ENCODE measurements at places on chromosomes 2 and 18.

DNA sequence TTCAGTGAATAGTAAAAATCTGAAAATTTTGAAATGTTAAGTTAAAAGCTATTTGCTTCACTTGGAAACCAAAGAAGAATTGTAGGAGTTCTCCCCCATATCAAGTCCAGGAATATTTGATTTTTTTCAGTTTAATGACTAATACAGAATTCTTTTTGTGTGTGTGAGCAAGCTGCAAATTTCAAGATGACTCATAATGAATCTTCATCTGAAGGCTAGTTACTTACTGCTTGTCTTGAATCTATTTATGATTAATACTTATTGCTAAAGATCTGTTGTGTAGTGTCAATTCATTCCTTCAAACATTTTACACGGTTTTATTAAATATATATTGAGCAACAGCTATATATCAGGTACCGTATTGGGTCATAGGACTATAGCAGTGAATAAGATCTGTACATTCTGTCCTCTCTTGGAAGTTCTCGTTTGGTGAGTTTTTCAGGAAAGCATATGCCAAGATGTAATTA is 47.8 kb upstream of the CAVIN2 start:
- no peak for DNase-seq

DNA sequence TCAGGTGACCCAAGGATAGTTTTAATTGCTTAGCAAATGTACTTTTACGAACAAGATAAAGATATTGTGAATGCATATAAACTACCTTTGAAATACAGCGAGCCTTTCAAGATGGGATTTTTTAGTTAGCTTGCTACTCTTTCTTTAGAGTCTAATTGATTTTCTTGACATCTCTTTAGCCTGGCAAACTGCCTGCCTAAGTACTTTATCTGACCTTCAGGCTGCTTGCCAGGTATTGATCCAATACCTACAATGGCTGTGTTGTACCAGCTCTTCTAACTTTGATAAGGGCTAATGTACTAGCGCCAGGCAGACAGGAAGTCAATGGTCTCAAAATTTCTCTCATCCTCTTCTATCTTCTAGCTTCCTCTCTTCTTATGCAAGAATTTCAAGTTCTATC is 414.4 kb upstream of the ACVR2A start:
- no peak for DNase-seq

GRCh38 chr2:96207073-96207773 is 1.4 kb downstream of the STARD7 start:
- DNase-seq = no peak

DNA sequence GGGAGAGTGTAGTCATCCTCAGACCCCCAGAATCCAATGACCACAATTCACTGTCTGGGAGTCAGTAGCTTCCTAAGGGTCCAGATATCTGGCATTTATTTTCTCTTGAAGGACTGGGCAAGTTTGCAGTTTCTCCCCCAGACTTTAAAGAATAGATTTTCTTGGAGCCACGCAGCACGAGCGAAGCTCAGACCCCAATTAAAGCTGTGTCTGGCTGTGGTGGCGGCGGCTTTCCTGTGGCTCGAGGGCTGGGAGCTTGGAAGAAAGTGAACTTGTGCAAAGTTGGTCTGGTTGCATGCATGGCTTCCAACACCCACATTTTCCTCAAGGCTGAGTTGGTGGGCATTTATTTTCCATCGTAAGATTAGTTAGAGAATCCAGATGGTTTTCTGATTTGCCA is 105.0 kb downstream of the ACKR3 start:
- DNase-seq = no peak

GRCh38 chr2:229714080-229714735 is at the start of gene DNER:
DNER (minus strand) TSS chr2:229714555; CDS start chr2:229714423, 132 bp downstream.
- DNase-seq = peak; percentile 55

GRCh38 chr2:111222204-111222866 is 101.6 kb downstream of the BCL2L11 start:
- no peak for DNase-seq

GRCh38 chr2:128817171-128817570 is 498.5 kb upstream of the HS6ST1 start:
- no peak for DNase-seq

GRCh38 chr18:3319399-3319798 is 57.5 kb downstream of the MYL12B start:
- no peak for DNase-seq

GRCh38 chr2:95730813-95731212 is 139.0 kb downstream of the TRIM43 start:
- DNase-seq = no peak

GRCh38 chr2:100639588-100640390 is 77.0 kb downstream of the PDCL3 start:
- DNase-seq = no peak

GRCh38 chr2:3172265-3172935 is 205.2 kb downstream of the EIPR1 start:
- DNase-seq = no peak

DNA sequence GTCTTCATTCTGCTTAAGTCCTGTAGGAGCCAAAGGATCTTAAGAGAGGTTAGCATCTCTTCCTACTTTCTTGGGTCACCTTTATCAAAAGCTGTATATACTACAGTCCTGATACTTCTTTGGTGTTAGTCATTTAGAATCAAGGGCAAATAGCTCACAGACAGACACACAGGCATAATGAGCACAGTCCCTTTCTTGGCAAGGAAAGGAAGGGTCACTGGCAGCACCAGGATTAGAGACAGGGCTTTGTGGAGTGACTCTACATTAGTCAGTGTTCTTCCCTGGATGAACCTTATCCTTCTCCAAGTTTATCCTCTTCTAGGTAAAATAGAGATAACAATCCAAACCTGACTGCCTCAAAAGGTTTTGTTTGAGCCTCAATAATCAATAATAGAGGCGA is 40.0 kb upstream of the NCKAP5 start:
- no peak for DNase-seq

DNA sequence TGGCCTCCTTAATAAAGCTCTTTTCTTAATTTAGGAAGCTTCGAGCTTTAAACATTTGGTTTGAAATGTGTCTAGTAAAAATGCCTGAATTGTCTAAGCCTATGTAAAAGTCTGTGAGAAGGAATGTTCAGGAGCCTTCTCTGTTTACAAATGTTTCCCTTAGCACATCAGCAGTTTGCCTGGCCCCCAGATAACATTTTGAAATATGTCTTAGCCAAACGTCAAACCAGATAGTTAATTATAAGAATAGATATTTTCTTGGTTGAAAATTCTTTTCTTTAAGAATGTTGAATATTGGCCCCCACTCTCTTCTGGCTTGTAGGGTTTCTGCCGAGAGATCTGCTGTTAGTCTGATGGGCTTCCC is 498.6 kb downstream of the CCDC85A start:
- no peak for DNase-seq

GRCh38 chr2:11865805-11866204 is 119.4 kb downstream of the LPIN1 start:
- no peak for DNase-seq

- no peak for DNase-seq
These were observed 165.8 kb downstream of the RPIA start for GRCh38 chr2:88857274-88857741.

- DNase-seq = no peak
These were observed 116.7 kb downstream of the KCNF1 start for GRCh38 chr2:11028407-11028916.

DNA sequence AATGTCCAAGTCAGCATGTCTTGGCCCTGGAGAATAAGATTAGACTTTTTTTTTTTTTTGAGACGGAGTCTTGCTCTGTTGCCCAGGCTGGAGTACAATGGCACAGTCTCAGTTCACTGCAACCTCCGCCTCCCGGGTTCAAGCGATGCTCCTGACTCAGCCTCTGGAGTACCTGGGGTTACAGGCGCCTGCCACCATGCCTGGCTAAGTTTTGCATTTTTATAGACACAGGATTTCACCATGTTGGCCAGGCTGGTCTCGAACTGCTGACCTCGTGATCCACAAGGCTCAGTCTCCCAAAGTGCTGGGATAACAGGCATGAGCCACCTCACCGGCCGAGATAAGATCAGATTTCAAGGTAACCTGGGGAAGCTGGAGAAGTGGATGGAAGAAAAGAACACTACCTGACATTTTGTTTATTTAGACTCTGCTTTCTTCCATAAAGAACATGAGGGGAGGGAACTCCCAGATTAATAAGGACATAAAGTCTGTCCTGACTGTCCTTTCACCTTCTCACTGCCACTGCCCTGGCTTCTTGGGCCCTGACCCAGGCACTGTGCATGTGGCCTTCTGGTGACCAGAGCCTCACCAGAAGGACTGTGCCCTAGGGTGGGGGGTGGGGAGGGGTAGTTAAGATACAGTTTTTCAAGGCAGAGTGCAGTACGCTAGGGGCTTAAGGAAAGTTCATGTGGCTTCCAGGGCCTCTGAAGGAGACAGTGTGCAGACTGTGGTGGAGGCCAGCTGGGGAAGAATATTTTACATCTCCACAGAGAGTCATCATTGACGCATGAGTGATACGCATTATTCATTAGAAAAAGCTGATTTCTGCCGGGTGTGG is 4.8 kb upstream of the IMPA2 start:
- no peak for DNase-seq

- DNase-seq = no peak
These were observed 154.7 kb downstream of the MBD2 start for GRCh38 chr18:54069729-54070128.

DNA sequence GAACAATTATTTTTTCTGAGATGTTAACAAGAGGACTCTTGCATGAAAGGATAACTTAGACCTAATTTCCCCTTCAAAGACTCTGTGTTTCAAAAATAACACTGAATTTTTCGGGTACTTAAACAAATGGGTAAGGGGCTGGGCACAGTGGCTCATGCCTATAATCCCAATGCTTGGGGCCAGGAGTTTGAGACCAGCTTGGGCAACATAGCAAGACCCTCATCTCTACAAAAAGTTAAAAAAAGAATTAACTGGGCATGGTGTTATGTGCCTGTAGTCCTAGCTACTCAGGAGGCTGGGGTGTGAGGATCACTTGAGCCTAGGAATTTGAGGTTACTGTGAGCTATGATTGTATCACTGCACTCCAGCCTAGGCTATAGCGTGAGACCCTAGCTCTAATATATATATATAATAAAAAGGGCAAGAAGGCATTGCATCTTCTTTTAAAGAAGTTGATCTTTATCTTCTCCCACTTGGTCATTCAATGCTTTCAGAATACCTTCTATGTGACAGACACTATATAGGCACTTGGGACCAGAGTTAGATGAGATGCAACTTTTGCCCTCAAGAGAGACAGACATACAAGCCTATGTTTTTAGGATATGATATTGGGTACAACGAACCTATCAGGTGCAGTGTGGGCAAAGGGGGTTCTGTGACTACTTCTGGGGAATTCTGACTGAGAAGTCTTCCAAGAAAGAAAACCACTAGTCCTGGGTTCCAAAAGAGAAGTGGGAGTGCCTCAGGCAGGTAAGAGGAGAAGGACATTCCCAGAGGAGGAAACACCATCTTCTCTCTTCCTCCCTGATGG is 120.0 kb downstream of the MYCN start:
- no peak for DNase-seq

DNA sequence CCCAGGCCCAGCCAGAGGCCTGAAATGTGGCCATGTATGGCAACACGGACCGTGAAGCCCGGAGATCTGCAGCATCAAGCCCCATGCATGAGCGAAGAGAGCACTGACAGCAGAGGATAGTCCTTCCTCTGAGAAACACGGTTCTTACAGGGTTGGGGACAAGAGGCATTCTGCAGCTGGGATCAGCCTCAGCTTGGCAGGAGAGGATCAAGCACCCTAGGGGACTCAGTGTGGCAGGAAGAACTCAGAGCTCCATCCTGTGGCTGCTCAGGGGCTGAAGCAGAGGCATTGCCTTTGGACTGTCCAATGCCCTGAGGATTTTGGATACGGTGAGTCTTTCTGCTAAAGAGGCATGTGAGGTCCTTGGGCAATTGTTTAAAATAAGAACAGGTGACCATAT is 368.7 kb downstream of the ZNF516 start:
- no peak for DNase-seq

DNA sequence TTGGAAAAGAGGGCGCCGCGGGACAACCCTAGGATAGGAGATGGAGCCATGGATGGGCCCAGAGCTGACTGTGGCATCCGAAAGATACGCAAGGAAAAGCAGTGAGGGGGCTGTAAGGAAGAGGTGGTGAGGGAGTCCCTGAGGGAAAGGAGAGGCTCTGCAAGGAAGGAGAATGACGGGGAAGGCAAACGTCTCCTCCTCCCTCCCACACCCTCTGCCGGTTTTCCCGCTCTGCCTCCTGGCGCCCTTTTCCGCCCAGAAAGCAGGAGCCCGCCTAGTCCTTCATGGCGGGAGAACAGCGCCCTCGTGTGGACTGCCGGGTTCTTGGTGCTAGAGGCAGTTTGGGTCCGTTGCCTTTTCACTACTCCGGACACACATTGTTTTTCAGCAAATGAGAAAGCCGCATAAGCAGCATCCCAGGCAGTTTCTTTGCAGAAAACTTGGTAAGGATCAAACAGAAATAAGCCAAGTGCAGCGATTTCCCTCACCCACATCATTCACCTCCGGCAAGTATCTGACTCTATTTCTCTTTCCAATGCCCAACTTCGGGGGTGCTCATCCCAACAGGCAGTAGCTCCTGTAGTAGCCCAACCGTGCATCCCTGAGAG is 200.4 kb downstream of the INO80D start:
- DNase-seq = no peak

DNA sequence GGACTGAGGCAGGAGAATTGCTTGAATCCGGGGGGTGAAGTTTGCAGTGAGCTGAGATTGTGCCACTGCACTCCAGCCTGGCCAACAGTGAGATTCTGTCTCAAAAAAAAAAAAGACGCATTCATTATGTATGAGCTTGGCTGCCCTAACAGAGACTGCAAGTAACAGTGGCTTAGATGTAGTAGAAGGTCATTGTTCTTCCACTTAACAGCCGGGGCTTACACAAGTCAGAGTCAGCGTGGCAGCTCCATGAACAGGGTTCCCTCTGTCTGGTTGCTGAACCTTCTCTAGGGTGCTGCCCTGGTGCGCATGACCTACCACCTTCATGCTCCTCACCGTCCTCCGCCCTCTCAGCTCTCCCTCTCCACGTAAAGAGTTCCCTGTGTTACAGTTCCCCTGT is 49.1 kb upstream of the IGFBP2 start:
- DNase-seq = no peak

DNA sequence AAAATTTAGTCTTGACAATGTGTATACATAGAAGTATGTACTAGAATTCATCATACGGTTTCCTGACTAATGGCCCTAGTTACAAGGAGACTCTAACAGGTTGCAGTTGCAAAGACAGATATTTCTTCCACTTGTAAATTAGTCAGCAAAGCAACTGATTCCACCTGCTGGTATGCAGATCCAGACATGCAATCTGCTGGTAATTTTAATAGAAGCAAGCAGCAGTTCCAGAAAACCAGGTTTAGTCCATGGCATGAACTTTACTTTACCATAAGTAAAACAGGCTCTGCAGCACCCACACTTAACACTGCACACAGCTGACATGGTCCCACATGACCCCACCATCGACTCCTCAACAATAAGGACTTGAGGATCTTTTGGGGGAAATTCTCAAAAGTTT is 110.9 kb upstream of the SP3 start:
- no peak for DNase-seq

DNA sequence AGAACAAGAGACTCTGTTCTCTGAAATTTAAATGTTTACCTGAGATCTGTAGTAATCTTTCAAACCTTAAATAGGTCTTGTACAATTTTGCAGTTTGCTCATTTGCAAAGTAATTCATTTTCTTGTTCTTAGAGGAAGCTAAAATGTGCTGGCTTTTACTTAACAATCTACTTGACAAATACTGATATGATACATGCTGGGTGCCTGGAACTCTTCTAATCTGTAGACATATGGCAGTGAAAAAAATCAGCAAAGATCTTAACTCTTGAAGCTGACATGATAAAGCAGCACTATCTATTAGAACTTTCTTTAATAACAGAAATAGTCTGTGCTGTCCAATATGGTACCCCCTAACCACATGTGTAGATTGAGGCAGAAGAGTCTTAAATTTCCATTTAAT is 1352.8 kb upstream of the SLC39A10 start:
- DNase-seq = no peak
